Activated CD8-positive, alpha-beta memory T cell treated with anti-CD3 and anti-CD28 coated beads, Interleukin-2, amount 50 U/mL, for 48 hours (primary cell): ENCODE measurements at places on chromosomes 3 and 15.

- DNase-seq, result no peak
Observed at GRCh38 chr15:50944672-50945071, 36.2 kb downstream of the AP4E1 start.

DNA sequence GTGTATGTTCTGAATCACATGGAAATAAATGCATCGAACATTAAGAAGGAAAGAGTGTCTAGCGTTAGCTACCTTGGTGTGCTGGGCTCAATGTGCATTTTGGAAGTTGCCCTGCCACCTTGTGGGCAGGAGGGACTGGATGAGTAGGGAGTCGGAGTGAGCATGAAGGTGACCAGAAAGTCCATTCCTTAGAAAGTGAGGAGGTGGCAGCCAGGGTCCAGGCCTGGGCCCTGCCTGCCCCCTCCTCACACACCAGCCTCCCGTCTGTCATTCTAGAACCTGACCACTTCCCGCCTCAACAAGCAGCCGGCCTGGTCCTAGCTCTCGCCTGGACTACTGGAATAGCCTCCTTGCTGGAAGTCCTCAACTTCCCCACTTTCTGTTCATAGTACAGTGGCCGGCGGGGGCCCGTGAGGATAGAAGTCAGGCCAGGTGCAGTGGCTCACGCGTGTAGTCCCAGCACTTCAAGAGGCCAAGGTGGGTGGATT is 10.2 kb upstream of the GATA2 start:
- peak; percentile 30 for DNase-seq

- DNase-seq, result peak; percentile 85
Observed at GRCh38 chr15:74955796-74956647, 550 bp downstream of the RPP25 start.

DNA sequence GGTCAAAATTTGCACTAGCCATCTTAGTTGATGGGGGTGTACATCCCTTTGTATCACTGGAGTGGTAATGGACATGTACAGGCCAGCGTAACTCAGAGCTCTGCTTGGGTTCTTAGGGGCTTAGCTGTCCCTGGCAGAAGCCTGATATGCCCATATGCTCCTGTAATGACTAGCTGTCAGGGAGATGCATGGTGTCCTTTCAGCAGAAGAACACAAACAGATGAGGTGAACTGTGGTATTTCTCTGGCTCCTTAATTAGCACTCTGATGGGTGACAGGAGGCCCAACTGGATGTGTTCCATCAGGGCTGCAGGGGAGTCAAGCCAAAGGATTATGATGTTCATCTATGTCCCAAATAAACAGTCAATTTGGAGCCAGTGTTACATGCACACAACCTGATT is 774.5 kb downstream of the AGBL1 start:
- no peak for DNase-seq

DNA sequence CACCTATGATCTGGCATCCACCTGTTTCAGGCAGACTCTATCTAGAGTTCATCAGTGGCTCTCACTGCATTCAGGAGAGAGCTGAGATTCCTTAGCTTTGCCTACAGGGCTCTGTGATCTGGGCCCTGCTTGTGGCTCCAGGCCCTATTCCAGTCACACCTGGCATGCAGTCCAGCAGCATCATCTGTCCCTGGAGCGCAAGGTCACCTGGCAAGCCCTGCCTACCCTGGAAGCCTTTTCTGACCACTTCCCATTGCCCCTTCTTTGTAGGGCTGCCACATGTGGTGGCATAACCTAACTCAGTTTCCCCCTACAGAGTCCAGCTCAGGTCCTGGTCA is 115.1 kb upstream of the PLXNA1 start:
- no peak for DNase-seq

DNA sequence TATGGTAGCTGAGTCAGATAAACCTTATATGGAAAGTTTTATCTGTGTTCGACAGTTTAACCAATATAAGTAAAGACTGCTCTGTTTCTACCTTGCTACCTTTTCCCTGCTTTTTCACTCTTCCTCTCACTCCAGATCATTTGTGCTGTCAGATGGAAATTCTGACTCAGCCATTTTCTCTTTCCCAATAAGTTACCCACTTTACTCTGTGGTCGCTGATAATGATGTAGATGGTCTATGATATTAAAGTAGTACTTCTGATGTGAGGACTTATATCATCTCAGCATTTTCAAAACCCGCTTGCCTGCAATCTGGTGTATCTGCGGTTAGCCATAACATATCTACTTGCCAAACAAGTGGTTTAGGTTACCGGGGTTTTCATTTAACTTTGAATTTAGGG is 15.0 kb upstream of the UTS2B start:
- no peak for DNase-seq

DNA sequence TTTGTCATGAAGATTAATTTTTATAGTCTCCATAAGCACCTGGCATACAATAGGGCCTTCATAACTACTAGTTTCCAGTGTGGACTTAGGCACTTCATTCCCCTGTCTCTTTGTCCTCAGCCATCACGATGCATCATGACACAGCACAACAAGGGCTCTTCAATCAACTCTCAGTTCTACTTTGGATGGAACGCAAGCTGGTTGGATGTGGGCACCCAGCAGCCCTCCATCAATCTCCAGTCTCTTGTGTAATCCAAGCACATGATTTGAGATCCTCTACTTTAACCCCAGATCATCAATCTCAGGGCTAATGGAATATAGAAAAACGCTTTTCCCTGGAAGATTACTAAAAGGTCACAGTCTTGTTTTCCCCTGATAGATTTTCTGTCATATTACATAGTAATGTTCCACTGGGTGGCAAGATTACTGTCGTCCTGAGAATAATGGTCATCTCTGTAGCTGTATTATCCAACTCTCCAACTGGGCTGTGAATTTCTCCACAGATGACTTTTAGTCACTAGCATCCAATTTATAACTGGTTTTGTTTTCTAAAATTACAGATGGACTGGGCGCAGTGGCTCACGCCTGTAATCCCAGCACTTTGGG is 22.9 kb upstream of the CHRNA7 start:
- no peak for DNase-seq

- no peak for DNase-seq
Observed at GRCh38 chr3:122067588-122068240, 12.6 kb downstream of the CD86 start.

DNA sequence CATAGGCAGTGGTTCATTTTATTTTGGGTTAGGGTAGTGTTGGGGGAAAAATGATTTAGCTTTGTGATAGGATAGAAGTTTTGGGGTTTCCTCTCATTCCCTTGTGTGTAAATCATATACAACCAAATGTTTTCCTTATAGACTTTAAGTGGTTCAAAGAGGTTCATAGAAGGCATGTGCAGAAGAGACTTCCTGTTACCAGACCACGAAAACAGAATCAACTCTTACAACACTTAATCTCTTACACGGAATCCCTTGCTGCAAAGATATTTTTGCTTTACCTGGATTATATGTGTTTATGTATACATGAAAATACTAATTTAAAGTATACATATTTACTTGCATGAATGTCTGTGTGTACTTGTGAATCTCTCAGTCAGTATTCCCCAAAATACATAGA is 2.9 kb downstream of the TMOD2 start:
- no peak for DNase-seq

- no peak for DNase-seq
Observed at GRCh38 chr3:178439504-178439903, 96.7 kb upstream of the KCNMB2 start.

DNA sequence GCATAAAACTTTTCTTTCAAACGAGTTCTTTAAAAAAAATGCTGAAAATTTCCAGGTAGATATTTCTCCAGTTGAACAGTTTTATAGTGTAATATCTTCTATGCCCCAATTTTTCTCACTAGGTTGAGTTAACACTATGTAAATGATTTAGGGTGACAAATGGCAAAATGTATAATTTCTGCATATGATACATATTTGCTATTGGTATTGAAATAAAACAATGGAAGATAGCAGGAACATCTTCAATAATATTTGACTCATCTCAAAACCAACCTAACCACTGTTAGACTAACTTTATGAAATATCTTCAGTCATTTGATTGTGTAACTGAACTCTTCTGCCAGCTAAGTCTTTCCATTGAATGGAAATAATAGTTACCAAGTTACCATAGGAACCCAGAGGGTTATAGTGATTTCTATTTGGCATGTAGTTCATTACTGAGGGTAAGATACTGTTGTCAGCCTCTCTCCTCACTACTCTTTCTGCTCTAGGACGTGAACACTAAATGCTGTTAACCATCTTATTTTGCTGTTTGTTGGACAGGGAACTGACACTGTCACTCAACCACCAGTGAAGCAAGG is 824.7 kb upstream of the NECTIN3 start:
- DNase-seq, result no peak

- DNase-seq, result no peak
Observed at GRCh38 chr15:98727115-98728040, 79.0 kb downstream of the IGF1R start.
